OCI-LY7 (cell line): ENCODE measurements at places on chromosomes 6 and 20.

DNA sequence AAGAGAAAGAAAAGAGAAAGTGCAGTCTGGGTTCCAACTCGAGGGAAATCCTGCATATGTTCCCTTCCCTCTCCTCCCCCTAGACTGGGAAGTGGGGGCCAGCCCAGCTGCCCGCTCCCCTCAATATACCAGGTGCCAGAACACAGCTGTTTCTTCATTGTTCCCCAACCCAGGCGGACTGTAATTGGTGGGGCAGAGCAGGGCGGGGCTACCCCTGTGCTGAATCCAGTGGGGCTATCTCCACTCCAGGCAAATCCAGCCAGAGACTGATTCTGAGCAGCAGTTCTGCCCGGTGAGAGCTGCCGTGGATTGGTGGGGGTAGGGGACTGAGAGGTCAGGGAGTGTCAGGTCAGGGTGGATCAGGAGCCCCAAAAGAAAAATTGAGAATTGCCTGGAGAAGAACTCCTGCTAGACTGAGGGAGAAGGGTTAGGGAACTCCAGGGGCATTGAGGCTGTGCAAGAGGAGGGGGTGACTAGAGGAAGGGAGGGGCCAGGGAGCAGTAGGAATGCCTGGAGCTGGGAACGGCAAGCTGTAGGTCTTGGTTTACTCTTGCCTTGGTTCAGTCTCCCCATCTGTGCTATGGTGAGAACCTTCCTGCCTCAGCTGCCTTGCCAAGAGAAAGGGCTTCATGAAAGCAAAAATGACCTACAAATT lies at the start of gene MYMX:
Gene MYMX (plus strand): TSS at position 250 of the 655 bp plus-strand sequence. CDS start 546 bp downstream, outside the sequence.
- no peak for DNase-seq

- no peak for DNase-seq
Observed at GRCh38 chr6:158849899-158850806, 31.0 kb upstream of the EZR start.

- DNase-seq: no peak
Observed at GRCh38 chr20:25622450-25623224, 1.2 kb downstream of the NANP start.

DNA sequence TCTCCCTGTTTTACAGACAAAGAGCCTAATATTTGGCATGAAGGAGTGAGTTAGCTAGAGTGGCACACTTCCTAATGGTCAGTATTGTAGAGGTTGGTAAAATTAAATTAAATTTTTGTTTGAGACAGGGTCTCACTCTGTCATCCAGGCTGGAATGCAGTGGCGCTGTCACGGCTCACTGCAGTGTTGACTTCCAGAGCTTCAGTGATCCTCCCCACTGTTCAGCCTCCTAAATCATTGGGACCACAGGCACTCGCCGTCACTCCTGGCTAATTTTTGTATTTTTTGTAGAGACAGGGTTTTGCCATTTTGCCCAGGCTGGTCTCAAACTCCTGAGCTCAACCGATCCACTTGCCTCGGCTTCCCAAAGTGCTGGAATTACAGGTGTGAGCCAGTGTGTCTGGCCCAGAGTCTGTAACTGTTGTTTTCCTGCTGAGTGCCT lies 70.9 kb downstream of the SCAND1 start:
- no peak for DNase-seq

GRCh38 chr6:83198486-83199172 lies 5.5 kb downstream of the RWDD2A start:
- no peak for DNase-seq

- DNase-seq: no peak
Observed at GRCh38 chr20:17859616-17860232, 108.9 kb downstream of the SNX5 start.

GRCh38 chr6:2396846-2397630 lies 151.6 kb upstream of the GMDS start:
- DNase-seq: no peak

GRCh38 chr6:12602951-12603672 lies 113.5 kb upstream of the PHACTR1 start:
- peak; percentile 77 for DNase-seq

GRCh38 chr6:3455569-3456394 lies 1.1 kb downstream of the SLC22A23 start:
- DNase-seq: no peak

- DNase-seq: no peak
Observed at GRCh38 chr6:1525364-1526038, 84.2 kb upstream of the FOXC1 start.

DNA sequence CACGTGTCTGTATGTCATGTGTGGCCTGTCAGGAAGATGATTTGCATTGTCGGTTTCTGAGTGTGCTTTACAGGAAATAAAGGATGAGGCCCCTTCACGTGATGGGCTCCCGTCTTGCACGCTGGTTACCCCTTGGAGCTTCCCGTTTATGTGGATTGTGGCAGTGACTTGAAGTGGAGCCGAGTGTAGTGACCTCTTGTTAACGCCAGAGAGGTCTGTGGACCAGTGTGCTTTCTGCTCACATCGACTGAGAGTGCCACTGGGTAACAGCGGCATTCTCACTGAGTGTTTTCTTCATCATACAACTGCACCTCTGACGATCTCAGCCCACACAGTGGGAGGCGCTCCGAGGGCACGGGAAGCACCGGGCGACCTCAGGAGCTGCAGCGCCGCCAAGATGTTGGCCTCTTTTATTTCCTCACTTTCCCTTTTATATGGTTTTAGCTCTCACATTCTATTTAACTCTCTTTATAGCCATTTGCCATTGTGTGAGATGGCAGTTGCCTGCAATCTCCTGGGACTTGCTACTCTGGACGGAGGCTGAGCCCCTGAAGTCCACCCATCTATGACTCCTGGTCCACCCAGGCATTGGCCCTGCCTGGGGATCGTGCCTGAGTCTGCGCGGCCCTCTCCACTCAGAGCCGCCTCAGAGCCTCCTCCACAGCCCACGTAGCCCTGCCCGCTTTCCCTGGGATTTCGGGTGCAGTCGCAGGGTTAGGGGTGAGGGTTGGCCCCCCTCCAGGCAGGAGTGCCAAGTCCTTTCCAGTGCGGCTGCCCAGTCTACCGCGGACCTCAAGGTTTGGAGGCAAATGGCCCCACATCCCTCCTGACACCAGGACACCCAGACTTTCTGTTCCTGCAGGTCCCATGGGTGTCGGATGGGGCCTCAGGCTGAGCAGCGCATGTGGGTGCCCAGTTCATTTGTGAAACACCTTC lies 238.9 kb downstream of the ERMARD start:
- peak; percentile 58 for DNase-seq

DNA sequence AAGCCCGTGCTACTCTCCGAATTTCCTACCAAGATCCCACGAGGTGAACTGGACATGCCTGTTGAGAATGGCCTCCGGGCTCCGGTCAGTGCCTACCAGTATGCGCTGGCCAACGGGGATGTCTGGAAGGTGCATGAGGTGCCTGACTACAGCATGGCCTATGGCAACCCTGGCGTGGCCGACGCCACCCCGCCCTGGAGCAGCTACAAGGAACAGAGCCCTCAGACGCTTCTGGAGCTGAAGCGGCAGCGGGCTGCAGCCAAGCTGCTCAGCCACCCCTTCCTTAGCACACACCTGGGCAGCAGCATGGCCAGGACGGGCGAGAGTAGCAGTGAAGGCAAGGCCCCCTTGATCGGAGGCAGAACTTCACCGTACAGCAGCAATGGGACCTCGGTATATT lies 8.0 kb upstream of the FAM83D start:
- DNase-seq: no peak

DNA sequence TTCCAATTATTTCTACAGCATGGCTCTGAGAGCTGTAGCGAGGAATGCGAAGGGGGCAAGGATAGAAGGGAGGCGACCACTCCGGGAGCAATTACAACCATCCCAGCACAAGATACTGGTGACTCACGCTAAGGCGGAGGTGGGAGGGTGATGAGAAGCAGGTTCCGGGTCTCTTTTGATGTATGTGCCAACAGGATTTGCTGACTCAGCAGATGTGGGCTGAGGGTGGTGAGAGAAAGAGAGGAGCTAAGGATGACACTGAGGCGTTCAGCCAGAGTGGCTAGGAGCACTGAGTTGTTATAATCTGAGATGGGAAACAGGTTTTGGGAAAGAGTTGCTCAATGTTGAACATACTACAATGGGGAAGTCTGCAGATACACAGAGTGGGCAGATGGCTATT lies 9.3 kb upstream of the TXNDC5 start:
- no peak for DNase-seq

- DNase-seq: no peak
Observed at GRCh38 chr6:134520181-134521115, 202.5 kb upstream of the SGK1 start.

DNA sequence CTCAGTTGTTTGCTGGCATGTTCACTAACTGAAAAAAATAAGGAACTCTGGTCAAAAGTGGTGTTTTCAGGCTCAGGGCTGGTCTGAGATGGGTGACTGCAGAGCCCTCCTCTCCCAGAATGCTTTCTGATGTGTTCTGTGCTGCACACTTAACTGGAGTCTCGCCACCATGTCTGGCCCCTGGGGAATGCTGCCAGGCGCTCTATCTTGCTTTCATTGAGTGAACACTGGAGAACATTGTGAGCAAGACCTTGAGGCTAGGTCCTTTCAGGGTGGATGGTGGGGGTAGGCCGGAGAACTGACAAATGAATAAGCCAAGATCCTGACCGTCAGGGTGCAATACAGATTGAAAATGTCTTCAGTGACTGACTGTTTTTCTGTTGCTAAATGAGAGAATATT lies 19.5 kb downstream of the PANK2 start:
- DNase-seq: no peak

DNA sequence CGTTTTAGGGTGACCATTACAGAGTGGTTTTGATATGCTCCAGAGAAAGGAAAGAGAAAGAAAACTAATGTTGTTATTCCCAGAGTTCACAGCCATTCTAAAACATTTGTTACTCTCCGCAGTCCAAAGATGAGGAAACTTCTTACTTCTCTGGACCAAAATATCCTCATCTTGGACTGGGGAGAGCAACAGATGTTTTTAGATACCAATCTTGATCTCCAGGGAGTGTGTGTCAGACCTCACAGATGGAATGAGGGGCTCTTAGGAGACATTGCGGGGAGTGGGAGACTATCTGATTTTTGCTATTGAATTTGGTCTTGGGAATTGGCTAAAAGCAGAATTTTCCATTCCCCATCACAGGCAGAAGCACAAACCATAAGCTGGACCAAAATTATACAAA lies 110.8 kb downstream of the TNFAIP3 start:
- DNase-seq: no peak

- no peak for DNase-seq
Observed at GRCh38 chr6:157859775-157860504, 36.9 kb downstream of the SNX9 start.

- DNase-seq: peak; percentile 38
Observed at GRCh38 chr20:50569864-50570836, 60.0 kb downstream of the PTPN1 start.

- DNase-seq: no peak
Observed at GRCh38 chr6:51571168-51571567, 516.2 kb downstream of the PKHD1 start.

DNA sequence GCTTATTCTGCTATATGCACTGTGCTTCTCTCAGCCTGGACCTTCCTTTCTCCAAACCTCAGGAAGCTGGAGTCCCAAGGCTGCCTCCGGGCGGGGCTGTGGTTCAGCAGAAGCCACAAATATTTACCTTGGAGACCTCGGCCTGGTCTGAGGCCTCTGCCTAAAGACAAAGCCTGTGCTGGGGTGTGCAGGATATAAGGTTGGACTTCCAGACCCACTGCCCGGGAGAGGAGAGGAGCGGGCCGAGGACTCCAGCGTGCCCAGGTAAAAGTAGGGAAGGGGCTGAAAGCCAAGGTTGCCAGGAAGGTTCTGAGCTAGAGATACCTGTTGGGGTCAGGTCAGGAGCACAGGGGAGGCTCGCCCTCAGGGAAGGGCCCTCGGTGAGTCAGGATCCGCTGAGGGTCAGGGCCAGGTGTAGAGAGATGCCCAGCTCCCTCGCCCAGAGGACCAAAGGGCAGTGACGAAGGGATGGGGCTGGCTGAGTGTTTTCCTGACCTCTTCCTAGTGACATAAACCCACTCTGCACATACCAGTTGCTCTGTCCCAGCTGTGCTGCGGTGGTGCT lies at the start of gene BPIFB1:
Gene BPIFB1 (plus strand): TSS at position 224 of the 565 bp plus-strand sequence. CDS start 2,860 bp downstream, outside the sequence.
- DNase-seq: no peak

GRCh38 chr6:145175470-145175869 lies 559.9 kb downstream of the EPM2A start:
- DNase-seq: no peak

DNA sequence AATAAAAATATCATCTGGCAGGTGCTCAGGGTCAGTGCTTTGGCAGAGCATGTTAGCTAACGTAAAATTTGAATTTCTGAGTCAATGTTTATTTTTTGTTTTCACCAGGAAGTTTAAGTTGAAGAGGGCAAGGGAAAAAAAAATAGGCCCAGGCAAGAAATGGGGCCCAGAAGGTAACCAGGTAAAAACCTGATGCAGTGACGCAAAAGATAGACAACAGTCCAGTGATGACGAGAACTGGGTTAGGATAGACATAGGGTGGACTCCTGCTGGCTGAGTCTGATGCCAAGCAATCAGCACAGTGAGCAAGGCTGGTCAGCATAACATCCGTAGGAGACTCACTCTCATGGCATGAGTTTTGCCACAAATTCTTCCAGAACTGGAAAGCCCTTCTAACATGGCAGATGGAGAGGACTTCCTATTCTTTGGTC lies 42.2 kb downstream of the ZHX3 start:
- DNase-seq: no peak

DNA sequence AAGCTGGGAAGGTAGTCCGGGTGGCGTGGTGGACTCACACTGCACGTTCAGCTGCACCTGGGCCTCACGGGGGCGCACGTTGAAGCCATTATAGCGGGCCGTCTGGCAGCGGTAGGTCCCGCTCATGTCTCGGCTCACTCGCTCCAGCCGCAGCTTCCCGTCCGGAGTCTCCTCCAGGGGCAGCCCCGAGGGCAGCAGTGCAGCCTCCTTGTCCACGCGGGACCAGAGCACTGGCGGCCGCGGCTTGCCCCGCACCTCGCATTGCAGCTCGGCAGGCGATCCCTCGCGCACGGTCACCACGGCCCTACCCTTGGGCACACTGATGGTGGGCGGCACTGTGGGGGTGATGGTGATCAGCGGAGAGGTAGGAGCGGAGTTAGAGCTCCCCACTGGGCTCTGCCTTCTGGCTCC lies 47.6 kb downstream of the MDGA1 start:
- no peak for DNase-seq

- DNase-seq: no peak
Observed at GRCh38 chr6:131303338-131303930, 168.2 kb downstream of the AKAP7 start.

GRCh38 chr6:79570129-79571029 lies 33.1 kb upstream of the LCA5 start:
- DNase-seq: peak; percentile 3
